Amniotic stem cell (primary cell): ENCODE measurements at places on chromosomes 5 and 9.

DNA sequence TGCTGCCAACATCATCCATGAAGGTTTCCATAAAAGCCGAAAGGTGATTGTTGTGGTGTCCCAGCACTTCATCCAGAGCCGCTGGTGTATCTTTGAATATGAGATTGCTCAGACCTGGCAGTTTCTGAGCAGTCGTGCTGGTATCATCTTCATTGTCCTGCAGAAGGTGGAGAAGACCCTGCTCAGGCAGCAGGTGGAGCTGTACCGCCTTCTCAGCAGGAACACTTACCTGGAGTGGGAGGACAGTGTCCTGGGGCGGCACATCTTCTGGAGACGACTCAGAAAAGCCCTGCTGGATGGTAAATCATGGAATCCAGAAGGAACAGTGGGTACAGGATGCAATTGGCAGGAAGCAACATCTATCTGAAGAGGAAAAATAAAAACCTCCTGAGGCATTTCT, 10.1 kb downstream of the TLR4 start:
- DNase-seq: no peak

DNA sequence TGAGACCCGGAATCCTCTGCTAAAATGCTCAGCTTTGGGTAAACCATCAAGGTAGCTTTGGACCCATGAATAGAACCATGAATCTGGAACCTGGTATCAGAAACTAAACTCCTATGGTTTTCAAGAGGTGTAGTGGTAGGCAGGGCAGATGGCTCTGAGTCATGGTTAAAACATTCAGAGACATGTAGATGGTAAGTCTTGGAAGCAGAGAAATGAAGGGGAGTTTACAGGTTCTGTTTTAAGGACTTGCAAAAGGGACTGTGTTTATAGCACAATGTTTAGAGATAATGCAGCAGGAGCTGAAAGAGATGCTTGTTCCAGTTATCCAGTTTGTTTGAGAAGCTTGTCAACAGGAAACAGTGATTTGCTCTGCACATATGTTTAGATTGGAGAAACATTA, 36.0 kb upstream of the FBN2 start:
- no peak for DNase-seq

- no peak for DNase-seq
These were observed 9.7 kb upstream of the RIOK2 start for GRCh38 chr5:97192580-97193354.

- no peak for DNase-seq
These were observed 68.8 kb upstream of the PPP2R2B start for GRCh38 chr5:146947181-146947941.

DNA sequence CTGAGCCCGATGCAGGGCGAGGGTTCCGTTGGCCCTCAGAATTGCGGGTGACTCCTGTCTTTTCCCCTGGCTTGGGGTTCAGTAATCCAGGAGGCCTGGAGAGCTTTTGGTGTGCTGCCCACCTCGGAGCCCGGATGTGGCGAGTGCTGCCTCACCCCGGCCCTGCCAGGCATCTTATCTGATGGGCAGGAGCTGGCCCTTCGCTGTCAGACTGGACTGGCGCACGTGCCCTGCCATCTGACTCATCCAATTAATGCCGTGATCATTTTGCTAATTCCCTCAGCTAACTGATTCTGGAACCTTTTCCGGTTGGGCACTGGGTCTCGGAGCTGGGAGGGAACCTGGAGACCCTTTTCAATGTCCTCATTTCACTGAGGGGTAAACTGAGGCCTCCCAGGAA, 34.6 kb downstream of the RXRA start:
- DNase-seq: no peak

DNA sequence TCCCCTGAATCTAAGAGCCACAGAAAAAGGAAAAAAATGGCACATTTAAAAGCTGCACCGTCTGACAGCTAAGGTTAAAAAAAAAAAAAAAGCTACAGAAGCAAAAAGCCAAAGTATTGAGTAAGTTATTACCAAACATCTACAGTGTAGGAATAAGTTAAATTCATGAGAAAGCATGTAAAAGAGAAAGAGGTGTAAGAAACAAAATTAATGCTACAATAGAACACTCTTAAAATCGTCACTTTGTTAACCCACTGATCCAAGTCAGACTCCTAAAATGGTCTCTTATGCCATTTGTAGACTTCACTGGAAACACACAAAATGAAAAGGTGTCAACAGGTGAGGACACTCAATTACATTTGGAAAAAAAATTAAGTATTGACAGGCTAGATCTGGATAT, 120.2 kb downstream of the SSBP2 start:
- DNase-seq: no peak

DNA sequence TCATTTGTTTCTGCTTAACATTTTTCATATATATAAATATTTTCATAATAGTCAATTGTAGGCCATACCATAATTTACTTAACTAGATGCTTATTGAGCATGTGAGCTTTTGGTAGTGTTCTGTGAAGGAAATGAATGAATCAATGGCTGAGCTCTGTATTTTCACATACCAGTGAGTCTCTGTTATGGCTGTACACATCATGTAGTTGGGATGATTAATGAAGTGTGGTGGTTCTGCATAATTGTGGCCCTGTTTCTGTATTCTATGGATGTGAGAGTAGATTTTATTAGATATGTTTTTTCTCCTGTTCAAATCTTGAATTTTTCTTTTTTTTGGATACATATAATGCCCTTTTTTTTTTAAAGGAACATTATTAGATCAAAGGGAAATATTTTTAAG, 56.2 kb downstream of the CTNNA1 start:
- no peak for DNase-seq

DNA sequence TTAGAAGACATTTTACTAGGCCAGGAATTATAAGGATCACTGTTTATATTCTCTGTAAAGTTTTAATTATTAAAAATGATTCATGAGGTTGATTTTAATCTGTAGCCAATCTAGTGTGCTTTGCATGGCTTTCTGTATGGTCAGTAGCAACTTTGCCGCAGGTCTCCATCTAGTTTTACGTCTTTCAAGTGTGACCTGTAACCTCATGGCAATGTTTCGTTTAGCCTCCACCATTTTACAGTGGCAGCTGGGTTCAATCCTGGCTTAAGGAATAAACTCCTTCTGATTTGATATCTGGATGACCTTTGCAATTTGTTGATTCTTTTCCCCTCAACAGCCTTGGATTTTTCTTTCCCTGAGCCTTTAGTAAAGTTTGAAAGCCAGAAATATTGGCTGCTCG, 434.5 kb upstream of the CDH9 start:
- DNase-seq: no peak

GRCh38 chr5:172428224-172429166, 25.8 kb downstream of the SH3PXD2B start:
- no peak for DNase-seq

GRCh38 chr5:1150866-1151265, 39.0 kb upstream of the SLC12A7 start:
- DNase-seq: no peak

GRCh38 chr9:134156564-134157377, 7.6 kb downstream of the RNU6ATAC start:
- DNase-seq: no peak
